CD4-positive, alpha-beta T cell treated with Interleukin-15 for 4 hours (primary cell): ENCODE measurements at places on chromosomes 13 and 19.

GRCh38 chr19:32924200-32924599 lies 47.6 kb downstream of the CEP89 start:
- DNase-seq: no peak

DNA sequence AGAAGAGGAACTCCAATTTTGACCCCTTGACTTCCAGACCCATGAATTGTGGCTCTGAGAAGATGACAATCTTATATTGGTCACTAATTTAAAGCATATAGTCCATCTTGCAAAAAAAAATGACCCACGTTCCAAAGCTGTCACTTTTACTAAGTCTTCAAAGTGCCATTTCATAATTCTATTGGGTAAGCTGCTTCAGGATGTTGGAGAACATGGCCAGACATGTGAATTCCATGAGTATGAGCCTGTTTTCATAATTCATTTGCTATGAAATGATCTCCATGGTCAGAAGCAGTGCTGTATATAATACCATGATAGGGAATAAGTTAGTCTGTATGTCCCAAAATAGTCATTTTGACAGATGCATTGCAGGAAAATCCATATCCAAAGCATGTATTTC lies 1787.3 kb downstream of the SLITRK5 start:
- DNase-seq: no peak

DNA sequence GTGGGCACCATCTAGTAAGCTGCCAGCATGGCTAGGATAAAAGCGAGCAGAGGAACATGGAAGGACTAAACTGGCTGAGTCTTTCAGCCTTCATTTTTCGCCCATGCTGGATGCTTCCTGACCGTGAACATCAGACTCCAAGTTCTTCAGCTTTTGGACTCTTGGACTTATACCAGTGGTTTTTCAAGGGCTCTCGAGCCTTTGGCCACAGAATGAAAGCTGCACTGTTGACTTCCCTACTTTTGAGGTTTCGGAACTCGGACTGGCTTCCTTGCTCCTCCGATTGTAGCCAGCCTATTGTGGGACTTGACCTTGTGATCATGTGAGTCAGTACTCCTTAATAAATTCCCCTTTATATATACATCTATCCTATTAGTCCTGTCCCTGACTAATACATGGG lies 785.1 kb upstream of the SLITRK6 start:
- no peak for DNase-seq

DNA sequence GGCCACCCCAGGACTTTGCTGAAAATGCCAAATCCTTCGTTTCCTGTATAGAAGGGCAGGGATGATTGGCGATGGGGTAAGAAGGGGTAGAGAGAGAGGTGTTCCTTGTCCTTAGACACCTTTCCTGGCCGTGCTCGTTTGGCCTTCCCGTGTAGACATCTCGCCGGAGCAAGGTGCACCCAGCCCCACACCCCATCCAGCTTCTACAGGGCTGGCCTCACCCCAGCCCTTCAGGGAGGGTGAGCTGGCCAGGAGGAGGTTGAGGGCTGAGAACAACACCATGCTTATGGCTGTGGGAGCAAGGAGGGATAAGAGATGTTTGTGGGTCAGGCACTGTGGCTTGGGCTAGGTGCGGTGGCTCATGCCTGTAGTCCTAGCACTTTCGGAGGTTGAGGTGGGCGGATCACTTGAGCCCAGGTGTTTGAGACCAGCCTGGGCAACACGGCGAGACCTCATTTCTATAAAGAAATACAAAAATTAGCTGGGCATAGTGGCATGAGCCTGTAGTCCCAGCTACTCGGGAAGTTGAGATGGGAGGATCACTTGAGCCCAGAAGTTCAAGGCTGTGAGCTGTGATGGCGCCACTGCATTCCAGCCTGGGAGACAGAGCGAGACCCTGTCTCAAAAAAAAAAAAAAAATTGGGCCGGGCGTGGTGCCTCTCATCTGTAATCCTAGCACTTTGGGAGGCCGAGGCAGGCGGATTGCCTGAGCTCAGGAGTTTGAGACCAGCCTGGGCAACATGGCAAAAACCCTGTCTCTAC lies 15.5 kb downstream of the SMARCA4 start:
- DNase-seq: no peak

DNA sequence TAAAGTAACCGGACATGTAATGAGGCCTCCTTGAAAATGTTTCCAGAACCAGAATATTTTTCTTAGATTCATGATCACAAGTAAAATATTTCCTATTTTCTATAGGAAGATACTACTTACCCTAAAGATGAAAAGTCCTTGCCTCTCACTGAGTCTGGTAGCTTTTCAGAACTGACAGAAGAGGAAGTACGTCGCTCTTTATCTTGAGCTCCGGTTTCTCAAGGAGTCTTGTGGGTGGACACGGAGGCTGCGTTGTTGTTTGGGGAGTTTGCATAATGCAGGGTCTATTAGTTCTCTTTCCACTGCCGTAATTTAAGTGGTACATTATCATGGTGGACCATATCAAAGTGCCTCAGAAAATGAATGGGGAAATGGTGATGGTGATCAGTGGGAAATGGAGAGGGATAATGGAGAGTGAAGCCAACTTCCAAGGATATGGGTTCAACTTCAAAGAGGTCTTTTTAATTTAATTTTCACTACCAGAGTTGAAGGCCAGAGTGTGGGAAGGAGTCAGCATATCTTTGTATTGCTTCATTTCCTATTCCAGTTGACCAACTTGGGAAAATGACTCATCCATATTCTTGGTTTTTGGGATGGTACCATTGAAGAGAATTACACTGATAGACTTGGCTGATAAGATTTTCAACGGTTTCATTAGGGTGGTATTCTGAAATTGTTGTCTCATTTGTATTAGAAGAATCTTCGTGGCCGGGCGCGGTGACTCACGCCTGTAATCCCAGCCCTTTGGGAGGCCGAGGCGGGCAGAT lies 23.4 kb downstream of the MBD3L2B start:
- DNase-seq: no peak

- no peak for DNase-seq
Observed at GRCh38 chr13:113840541-113841352, 23.1 kb downstream of the GAS6 start.

GRCh38 chr19:16118489-16119033 lies 6.9 kb downstream of the RAB8A start:
- peak; percentile 20 for DNase-seq

GRCh38 chr13:95643936-95644598 lies 439 bp downstream of the DZIP1 start:
- DNase-seq: no peak

- no peak for DNase-seq
Observed at GRCh38 chr13:25722893-25723292, 328.9 kb downstream of the SHISA2 start.

- DNase-seq: no peak
Observed at GRCh38 chr13:113666329-113666670, 719 bp upstream of the GRK1 start.

DNA sequence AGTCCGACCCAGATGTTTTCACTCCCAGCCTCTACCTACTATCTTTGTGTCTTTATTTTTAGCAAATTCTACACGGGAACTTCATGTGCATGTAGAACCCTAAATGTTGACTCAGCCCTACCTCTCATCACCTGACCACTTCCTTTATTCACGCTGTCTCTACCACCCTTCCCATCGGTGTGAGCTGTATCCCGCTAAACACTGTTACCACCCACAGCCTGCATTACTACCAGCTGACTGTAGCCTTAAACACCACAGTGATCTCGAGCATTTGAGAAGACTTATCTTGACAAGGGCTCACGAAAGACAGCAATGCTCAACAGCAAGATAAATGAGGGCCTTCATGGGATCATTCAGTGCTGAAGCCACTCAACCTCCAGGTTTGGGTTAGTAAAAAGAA lies 15.1 kb downstream of the NCR1 start:
- DNase-seq: no peak

DNA sequence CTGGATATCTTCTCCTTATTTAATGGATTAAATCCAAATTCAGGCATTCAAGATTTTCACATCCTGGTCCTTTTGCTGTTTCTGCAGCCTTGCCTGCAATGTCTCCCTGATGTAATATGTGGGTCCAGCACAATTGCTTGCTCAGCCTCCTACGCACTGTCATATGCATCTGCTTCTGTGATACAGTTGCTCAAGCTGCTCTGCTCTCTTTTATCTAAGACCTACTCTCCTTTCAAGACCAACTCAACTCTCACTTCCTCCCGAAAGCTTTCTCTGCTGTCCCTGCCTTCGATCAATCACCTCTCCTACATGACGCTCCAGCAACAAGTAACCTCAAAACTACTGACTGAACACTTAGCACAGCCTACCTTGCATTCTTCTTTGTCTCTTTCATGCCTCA lies 138.2 kb downstream of the DCLK1 start:
- DNase-seq: no peak

DNA sequence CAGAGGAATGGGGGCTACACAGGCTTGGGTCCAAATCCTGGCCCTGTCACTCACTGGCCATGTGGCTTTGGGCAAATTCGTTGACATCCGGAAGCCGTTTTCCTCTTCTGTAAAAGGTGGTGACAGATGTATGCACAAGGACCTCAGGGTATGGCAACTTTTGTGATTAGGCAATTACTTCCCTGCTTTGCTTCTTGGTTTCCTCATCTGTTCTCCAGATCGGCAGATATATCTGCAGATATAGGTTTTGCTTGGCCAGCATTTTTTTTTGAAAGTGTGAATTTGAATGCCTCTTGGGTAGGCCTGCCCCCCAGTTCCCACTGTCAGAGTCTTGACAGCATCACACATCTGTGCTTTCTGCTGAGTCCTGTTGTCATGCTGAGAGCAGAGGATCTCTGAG lies 17.7 kb downstream of the TMEM272 start:
- no peak for DNase-seq

GRCh38 chr13:40401911-40402776 lies 264.3 kb downstream of the FOXO1 start:
- DNase-seq: peak; percentile 28

GRCh38 chr13:102295316-102296048 lies 106.4 kb downstream of the FGF14 start:
- no peak for DNase-seq

DNA sequence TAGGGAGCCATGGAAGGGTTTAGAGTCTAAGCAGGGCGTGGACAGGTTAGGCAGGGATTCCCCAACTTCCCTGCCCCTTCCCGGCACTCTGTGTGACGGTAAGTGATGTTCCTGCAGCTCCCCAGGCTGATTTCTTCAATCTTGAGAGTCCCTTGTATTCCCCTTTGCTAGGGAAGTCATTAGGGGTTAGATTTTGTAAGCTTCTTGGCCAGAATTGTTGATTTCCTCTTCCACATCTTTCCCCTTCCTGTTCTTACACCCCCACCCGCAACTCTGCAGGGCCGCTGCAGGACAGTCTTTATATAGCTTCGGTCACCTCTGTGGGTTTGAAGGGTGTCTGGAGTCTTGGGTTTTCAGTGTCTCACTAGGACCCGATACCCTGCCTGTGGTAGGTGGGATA lies 10.6 kb upstream of the ADGRE1 start:
- DNase-seq: no peak

DNA sequence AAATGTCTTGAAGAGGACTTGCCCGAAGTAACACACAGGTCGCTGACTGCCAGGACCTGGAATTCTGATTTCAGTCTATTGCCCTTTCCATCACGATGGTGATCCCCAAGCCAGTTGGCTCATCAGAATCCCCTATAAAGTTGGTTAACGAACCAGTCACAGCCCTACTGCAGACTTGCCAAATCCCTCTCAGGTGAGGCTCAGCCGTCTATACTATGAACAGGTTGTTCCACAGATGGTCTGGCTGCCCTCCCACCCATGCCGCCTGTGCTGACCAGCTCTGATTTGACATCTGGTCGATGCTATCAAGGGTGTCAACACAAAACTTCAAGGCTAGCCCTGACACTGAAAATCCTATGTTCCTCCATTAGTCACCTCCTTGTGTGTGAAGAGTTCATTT lies 90.0 kb downstream of the RNASEH2B start:
- no peak for DNase-seq

DNA sequence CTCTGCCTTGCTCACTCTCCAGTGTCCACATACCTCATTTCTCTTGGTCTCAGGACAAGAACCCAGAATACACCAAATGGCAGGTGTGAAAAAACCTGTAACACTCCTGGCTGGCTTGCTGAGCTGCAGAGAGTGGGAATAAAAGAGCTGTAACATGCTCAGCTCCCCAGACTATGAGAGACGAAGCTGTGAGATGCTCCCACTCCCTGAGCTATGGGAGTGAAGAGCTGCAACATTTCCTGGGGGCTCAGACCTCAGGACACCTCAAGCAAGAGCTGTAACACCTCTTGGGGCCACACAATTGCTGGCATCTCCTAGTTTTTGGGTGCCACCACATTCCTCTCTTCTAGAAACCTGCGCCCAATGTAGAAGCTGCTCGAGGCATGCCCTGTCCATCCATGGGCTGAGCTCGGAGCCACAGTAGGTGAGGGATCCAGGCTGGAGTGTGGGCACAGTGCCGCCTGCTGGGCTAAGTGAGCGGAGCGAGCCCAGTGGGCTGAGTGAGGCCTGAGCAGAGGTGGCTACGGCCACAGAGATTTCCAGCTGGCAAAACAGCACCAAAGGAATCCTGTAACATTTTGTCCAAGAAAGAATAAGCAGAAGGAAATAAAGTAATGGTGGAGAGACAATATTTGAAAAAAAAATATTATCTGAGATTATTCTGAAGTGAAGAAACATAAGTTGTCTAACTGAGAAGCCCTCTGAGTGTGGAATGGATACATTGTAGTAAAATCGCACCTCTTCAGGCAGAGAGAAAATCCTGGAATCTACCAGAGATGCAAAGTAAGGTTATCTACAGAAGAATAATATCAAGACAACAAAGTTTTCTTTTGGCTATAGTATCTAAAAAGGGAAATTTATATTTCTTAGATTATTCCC lies 186.2 kb upstream of the PCDH9 start:
- no peak for DNase-seq

DNA sequence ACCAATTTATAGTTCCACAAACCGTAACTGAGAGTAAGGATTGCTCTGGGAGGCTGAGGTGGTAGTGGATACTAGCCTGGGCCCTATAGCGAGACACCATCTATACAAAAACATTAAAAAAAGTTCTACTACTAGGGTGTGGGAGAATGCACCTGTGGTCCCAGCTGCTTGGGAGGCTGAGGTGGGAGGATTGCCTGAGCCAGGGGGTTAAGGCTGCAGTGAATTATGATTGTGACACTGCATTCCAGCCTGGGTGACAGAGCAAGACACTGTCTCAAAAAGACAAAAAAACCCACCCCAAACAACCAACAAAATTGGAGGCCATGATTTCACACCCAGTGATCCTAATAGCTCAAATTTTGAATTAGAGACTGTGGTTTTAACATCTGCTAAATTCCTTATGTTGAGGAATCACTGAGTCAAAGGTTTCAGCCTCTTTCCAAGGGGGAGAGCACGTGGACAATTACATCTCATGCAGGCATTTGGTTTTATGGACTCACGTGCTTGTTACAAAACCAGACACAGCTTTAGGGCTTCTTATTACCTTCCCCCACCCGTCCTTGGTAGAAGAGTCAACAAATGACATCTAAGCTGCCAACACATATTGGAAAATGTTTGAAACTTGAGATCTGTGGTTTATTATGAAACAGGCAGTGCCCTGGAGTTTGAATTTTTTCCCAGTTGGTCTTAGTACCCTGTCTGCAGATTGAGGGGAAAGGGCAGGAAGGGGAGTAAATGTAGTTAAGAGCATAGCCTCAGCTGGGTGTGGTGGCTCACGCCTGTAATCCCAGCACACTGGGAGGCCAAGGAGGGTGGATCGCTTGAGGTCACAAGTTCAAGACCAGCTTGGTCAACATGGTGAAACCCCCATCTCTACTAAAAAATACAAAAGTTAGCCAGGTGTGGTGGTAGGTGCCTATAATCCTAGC lies 18.5 kb downstream of the CYP2A6 start:
- DNase-seq: no peak
